Mesenchymal stem cell (in vitro differentiated cells and primary cell): ENCODE measurements at places on chromosomes 1 and 21.
A peak's percentile ranks its signal among the peaks of the same experiment; 100 is the strongest.

DNA sequence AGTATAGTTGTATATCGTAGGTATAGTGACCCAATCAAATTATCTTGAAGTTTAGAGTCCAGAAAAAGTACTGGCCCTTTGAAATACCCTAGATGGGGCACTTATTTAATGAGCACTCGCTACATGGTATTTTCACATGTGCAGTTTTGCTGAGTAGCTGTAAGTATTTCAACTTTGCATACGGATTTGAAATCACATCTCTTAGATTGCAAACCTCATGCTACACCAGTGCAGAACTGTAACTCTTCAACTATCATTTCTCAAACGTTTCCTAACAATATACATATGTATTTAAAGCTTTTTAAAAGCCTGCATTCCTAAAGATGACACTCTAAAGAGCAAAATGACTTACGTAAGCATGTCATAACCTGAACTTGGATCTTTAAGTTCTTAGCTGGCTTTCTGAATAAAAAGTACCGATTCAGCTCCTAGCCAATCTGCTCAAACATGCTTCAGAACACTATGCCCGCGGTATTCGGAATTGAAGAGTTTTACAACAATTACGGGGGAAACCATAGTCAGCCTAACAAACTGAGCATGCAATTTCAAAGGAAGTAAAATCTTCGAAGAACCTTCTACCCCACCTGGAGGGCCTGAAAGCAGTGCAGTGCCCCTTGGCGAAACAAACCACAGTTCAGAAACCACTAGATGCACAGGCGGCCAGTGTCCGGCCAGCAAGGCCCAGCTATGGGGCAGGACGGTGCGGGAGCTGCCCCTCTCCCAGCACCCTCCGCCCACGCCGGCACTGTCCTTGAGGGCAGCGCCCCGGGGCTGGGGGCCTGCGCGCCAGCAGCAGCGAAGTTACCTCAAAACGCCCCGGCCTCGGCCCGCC is 863 bp downstream of the FH start:
- peak; percentile 47 for DNase-seq

- DNase-seq = peak; percentile 21
These were observed 199.4 kb downstream of the ZC3H11B start for GRCh38 chr1:219413536-219413935.

DNA sequence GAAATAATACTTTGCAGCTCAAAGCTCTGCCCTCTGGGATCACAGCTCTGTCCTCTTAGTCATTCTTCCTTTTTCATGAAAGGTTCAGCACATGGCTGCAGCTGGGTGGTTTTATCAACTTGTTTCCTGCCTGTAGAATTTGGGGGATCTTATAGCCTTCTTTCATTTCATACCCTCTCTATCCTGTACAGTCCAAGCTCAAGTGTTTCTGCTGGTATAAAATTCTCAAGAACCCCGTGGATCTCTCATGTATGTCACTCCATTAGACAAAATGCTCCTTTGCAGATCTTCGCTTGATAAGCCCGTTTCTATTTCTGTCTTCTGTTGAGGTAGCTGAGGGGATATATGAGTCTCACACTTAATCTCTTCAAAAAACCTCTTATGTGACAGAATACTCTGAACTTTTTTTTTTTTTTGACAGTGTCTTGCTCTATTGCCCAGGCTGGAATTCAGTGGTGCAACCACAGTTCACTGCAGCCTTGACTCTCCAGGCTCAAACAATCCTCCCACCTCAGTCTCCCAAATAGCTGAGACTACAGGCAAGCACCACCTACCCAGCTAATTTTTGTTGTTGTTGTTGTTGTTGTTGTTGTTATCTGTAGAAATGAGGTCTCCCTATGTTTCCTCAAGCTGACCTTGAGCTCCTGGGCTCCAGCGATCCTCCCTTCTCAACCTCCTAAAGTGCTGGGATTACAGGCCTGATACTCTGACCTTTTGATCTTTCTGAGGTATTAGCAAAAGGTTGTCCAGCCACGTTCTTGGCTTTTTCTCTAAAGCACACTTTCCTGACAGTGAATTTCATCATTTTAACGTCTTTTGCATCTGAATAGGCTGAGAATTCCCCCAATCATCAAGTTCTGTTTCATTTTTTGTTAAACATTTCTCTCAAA is 24.6 kb upstream of the COL9A2 start:
- no peak for DNase-seq

DNA sequence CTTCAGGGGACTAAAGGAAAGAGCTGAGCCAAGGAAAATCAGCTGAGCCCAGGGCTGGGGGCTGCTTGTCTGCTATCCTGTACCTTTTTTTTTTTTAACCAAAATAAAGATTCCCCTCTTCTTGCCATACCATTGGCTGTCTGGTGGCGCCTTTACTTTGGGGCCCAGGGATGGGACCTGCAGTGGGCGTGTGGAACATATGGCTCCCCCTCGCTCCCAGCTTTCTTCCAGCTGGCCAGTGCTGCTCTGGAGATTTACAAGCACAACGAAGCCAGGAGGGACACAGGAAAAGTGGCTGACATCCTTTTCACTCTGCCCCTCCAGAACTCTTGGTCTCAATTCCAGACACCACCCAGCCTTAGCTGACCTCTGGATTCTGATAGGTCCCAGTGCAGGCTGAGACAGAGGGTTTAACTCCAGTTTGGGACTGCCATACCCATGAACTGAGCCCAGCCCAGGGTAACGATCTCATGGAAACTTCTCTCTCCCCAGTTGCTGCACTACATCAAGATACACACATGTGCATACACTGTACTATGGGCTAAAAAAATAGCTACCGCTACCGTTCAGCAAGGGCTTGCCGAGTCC is 5.4 kb upstream of the SFN start:
- DNase-seq = no peak

- DNase-seq = no peak
These were observed 394.8 kb downstream of the PRDM2 start for GRCh38 chr1:14094611-14095400.
